Central memory CD8-positive, alpha-beta T cell (primary cell): ENCODE measurements at places on chromosomes 5 and 9.

DNA sequence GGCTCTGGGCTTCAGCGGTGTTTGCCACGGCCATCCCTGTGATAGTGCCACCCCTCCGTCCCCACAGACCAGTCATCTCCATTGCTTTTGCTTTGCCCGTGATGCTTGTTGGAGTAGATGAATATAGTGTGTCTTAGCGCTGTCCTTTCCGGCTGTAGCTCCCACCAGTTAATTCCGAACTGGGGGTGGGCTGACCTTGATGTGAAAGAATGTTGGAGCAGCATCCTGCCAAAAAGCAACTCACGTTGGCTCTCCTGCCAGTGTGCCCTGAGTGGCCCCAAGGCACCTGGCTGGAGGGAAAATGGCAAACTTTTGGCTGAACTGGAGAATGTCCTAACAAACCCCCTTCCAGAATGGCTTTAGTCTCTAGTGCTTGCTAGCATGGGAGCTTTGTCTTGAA is 20.0 kb downstream of the CLTA start:
- no peak overlapping the region for H3K27ac ChIP-seq
- no peaks in the 10 kb centered on the region for H3K27me3 ChIP-seq
- H3K36me3 ChIP-seq, result peaks cover 47% of the 10 kb centered on the region
- H3K4me3 ChIP-seq, result no peak overlapping the region

GRCh38 chr9:36637491-36638270 is 65.0 kb downstream of the MELK start:
- DNase-seq, result no peak
- no peak overlapping the region for H3K4me3 ChIP-seq
- H3K27me3 ChIP-seq, result no peaks in the 10 kb centered on the region
- H3K36me3 ChIP-seq, result no peaks in the 10 kb centered on the region

- H3K27me3 ChIP-seq, result peaks cover 11% of the 10 kb centered on the region
- H3K4me1 ChIP-seq, result peaks cover 3% of the 10 kb centered on the region
- no peak overlapping the region for H3K27ac ChIP-seq
These were observed 44.0 kb upstream of the SLC25A51 start for GRCh38 chr9:37947977-37948376.

- H3K27me3 ChIP-seq, result no peaks in the 10 kb centered on the region
- DNase-seq, result no peak
- H3K36me3 ChIP-seq, result peaks cover 9% of the 10 kb centered on the region
- no peaks in the 10 kb centered on the region for H3K4me1 ChIP-seq
- no peak overlapping the region for H3K4me3 ChIP-seq
These were observed 143.4 kb downstream of the GDNF start for GRCh38 chr5:37696190-37697021.

GRCh38 chr9:78351816-78352215 is 54.9 kb downstream of the PSAT1 start:
- no peaks in the 10 kb centered on the region for H3K36me3 ChIP-seq
- H3K4me3 ChIP-seq, result no peak overlapping the region
- peaks cover under 1% of the 10 kb centered on the region for H3K27me3 ChIP-seq

DNA sequence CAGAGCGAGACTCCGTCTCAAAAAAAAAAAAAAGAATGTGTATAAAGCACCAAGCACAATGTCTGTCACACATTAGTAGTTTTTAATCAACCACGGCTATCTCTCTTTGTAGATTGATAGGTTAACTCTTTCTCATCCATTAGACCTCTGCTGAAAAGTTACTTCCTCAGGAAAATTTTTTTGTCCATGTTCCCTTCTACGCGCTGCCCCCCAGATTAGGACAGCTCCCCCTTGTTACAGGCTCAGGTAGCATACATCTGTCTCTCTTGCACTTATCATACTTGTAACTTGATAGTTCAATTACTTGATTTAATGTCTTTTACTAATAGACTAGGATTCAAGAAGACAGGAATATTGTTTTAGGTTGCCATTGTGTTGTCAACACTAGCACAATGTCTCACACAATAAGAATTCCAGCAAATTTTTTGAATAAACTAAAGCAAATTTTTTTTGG is 1.5 kb downstream of the SPDL1 start:
- H3K4me1 ChIP-seq, result peaks cover 20% of the 10 kb centered on the region
- peaks cover 19% of the 10 kb centered on the region for H3K36me3 ChIP-seq
- peak overlapping the region; percentile 93 for H3K4me3 ChIP-seq
- H3K27ac ChIP-seq, result no peak overlapping the region

GRCh38 chr9:36870960-36871359 is 163.1 kb downstream of the PAX5 start:
- H3K36me3 ChIP-seq, result peaks cover 2% of the 10 kb centered on the region
- no peak for DNase-seq
- H3K27me3 ChIP-seq, result peaks cover 25% of the 10 kb centered on the region
- no peaks in the 10 kb centered on the region for H3K4me1 ChIP-seq
- H3K27ac ChIP-seq, result no peak overlapping the region
- H3K4me3 ChIP-seq, result no peak overlapping the region

GRCh38 chr5:72692651-72693442 is 123.6 kb upstream of the TNPO1 start:
- H3K4me3 ChIP-seq, result no peak overlapping the region
- no peak for DNase-seq
- H3K4me1 ChIP-seq, result no peaks in the 10 kb centered on the region
- peaks cover 71% of the 10 kb centered on the region for H3K27me3 ChIP-seq
- peaks cover 2% of the 10 kb centered on the region for H3K36me3 ChIP-seq

DNA sequence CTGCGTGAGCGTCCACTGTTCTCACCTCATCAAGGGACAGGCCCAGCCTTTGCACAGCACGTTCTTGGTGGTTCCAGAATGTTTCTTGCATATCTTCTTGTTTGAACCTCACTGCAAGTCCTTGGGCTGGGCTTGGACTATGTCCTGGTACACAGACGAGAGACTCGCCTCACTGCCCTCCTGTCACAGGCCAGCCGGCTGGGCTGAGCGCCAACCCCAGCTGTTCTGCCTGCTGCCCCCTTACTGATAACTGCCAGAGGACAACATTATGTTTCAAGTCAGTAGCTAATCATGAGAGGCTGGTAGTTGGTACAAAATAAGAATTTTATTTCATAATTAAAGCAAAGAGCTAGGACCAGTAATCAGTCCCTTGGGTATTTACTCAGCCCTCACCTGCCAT is 52.8 kb upstream of the LRRTM2 start:
- H3K27ac ChIP-seq, result no peak overlapping the region
- DNase-seq, result no peak
- no peak overlapping the region for H3K4me3 ChIP-seq
- no peaks in the 10 kb centered on the region for H3K27me3 ChIP-seq
- H3K36me3 ChIP-seq, result peaks cover 9% of the 10 kb centered on the region
- no peaks in the 10 kb centered on the region for H3K4me1 ChIP-seq

DNA sequence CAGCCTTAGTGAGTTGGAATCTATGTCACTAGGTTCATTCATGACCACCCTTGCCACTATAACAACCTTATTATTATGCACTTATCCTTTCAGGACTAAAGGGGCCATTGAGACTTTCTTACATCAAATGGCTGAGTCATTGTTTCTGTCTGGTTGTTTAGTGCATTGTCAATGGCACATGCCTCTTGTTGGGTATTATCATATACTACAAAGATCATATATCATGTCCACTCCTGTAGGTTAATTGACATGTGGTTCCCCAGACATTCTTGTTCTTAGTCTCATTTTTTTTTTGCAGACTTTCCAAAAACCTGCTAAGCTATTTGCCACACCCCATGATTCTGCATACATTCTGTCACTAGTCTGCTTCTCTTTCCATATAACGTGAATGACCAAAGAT is 66.7 kb upstream of the PRDM9 start:
- H3K36me3 ChIP-seq, result no peaks in the 10 kb centered on the region
- H3K27me3 ChIP-seq, result no peaks in the 10 kb centered on the region
- no peak overlapping the region for H3K27ac ChIP-seq

DNA sequence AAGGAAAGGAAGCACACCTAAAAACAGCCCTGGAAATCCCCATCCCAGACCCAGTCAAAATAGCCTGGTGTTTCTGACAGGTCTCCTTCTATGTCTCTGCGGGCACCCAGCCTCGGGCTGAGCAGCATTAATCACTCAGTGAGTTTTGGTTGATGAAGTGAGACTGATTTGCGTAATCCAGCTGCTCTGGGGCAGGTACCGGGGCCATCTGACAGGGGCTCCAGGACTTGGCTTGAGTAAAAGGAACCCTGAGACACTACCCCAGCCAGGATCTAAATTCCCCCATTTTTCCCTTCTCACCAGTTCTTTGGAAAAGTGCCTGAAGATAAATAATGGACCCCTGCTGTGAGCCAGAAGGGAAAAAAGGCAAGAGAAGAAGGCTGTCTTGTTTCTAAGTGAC is 596 bp downstream of the SLC28A3 start:
- H3K4me3 ChIP-seq, result no peak overlapping the region
- no peak for DNase-seq
- peaks cover 4% of the 10 kb centered on the region for H3K27me3 ChIP-seq
- peaks cover 2% of the 10 kb centered on the region for H3K36me3 ChIP-seq

GRCh38 chr5:78586251-78586650 is 62.3 kb downstream of the LHFPL2 start:
- no peak for DNase-seq
- H3K4me1 ChIP-seq, result no peaks in the 10 kb centered on the region
- H3K27ac ChIP-seq, result no peak overlapping the region
- no peaks in the 10 kb centered on the region for H3K36me3 ChIP-seq
- H3K4me3 ChIP-seq, result no peak overlapping the region

- H3K4me1 ChIP-seq, result peaks cover 13% of the 10 kb centered on the region
- peaks cover 2% of the 10 kb centered on the region for H3K36me3 ChIP-seq
- DNase-seq, result no peak
- H3K27me3 ChIP-seq, result peaks cover 37% of the 10 kb centered on the region
- no peak overlapping the region for H3K4me3 ChIP-seq
These were observed 28.8 kb upstream of the TLE4 start for GRCh38 chr9:79542735-79543620.

DNA sequence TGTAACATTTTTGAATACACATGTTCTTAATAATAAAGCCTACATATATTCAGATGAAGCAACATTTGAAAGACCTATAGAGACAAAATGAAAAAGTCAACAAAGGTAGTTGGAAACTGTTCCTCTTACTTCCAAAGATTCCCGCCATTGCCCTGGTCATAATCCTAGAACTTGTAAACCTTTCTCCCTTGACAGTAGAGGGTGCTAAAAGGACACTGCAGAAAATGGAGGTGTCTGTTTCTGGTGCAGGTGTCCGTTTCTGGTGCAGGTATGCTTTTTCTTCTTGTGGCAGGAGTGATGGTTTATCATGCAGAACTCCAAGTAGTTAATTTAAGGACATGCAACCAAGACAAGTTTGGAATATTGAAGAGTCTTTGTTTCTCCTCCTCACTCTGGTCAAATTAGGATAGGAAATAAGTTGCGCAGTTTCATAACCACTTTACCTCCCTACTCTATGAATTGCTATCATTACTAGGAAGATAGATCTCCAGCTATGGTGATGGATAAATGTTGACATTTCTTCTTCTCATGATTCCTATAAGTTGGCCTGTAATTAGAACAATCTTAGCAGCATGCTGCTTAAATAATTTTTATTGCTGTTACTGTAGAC is 56.0 kb upstream of the FAM174A start:
- H3K36me3 ChIP-seq, result no peaks in the 10 kb centered on the region
- H3K27ac ChIP-seq, result no peak overlapping the region
- no peak overlapping the region for H3K4me3 ChIP-seq
- H3K4me1 ChIP-seq, result no peaks in the 10 kb centered on the region
- no peak for DNase-seq
- no peaks in the 10 kb centered on the region for H3K27me3 ChIP-seq

DNA sequence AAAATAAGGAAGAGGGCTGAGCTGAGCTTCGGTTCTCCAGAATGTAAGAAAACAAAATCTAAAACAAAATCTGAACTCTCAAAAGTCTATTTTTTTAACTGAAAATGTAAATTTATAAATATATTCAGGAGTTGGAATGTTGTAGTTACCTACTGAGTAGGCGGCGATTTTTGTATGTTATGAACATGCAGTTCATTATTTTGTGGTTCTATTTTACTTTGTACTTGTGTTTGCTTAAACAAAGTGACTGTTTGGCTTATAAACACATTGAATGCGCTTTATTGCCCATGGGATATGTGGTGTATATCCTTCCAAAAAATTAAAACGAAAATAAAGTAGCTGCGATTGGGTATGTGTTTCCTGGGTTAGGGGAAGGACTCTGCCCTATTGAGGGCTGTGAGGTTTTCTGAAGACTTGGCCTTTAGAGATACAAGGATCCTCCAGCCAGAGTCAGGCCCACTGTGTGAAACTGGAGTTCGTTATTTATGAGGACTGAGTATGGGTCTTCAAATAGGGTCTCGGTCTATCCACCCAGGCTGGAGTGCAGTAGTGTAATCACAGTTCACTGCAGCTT is 3.8 kb downstream of the EGR1 start:
- DNase-seq, result no peak
- peaks cover 23% of the 10 kb centered on the region for H3K4me1 ChIP-seq
- H3K27ac ChIP-seq, result no peak overlapping the region
- no peaks in the 10 kb centered on the region for H3K27me3 ChIP-seq
- peaks cover 10% of the 10 kb centered on the region for H3K36me3 ChIP-seq
